Stimulated activated CD4-positive, alpha-beta T cell treated with anti-CD3 and anti-CD28 coated beads, TNF-alpha, amount 100 ng/mL, for 1 hour (primary cell): ENCODE measurements at places on chromosomes 2 and 18.

GRCh38 chr2:234981197-234982095, 29.6 kb downstream of the SH3BP4 start:
- no peak for DNase-seq

GRCh38 chr2:159157361-159158209, 128.9 kb downstream of the WDSUB1 start:
- no peak for DNase-seq

DNA sequence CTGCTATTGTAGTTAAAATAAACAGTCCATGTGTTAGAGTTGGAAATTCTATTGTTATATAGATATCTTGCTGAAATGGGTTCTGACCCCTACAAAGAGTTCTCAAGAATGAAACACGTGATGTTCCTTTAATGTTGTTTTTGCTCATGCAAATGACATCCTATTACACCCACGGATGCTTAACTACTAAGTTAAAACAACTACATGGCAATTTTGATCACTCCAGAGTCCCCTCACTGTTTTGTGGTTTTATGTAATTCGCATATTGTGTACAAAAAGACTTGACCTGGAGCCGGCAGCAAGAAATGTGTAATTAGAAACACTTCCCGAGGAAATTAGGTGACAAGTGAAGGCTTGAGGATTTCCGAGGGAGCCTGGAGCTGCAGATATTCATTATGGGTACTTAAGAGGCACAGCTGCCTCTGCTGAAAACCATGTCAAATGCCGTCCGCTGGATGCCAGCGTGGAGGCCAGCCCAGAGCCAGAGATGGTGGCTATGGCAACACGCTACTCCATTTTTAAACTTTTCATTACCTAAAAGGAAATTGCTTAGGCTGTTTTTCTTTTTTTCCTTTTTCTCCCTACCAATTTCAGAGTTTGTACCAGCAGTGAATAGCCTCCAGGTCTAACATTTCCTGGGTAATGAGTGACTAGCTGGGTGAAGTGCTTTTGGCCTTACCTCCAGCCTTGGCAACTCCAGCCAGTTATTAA, 21.0 kb upstream of the CABLES1 start:
- DNase-seq = no peak

DNA sequence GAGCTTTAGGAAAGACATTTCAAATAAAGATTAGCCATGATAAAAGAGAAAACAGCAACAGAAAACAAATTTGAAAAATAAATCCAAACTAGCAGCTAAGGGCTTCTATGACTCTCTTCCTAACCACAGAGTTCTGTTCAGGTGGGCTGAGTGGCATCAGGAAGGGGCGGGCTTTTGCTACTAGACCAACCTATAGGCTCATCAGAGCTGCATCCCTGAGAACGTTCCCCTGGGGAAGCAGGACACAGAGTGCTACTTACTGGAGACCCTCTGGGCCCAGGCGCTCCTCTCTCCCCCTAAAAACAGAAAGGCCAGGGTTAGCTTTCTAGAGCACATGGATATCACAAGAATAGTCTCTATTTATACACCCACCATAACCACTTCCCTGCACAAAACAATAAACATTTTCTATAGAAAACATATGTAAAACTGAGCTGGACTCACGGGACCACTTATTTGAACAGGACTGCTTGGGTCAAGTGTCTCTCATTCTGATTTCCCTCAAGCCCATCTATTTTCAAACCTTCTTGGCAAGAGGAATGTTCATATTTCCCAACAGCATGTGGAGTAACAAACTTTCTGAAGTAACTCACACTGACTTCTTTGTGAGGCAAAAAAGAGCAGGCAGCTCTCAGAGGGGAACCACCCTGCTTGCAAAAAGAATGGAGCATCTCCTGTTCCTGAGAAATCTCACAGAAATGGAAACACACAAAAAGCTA, 78.9 kb upstream of the LMAN1 start:
- no peak for DNase-seq

DNA sequence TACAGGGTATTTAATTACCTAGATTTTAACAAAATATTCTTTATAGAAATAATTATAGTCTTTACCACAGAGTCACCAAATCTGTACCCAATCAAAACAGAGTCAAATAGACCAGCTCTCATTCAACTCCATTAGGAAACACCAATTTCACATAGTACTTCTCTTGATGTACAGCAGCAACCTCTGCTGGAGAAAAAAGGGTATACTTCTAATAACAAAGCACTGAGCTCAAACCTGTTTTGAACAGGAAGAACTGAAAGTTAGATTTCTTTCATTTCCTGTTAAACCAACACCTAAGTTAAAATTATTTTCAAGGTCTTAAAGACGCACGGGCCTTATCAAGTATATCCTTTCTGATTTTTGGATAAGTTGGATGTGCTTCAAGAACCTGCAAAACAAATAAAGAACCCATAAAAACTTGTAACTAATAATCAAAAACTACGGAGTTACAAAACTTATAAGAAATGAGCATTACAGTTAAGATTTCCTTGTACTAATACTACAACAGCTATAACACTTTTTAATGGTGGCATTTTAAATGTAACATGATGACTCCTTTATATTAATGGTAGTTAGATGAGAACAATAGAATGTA, 79.0 kb downstream of the TTC21B start:
- no peak for DNase-seq

DNA sequence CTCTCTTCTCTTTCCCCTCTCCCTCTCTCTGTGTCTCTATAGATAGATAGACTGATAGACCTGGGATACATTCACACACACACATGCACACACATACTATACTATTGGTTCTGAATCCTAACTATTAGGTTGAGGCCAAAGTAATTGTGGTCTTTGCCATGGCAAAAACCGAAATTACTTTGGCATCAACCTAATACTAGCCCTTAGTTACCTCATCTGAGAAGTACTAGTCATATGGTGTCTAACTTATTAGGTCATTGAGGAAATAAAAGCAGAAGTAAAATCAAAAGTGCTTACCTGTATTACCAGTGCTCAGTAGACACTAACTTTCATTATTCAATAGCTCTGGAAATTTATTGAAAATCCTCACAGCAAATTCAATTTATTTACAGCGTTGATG, 451.5 kb downstream of the EPHA4 start:
- DNase-seq = no peak

- no peak for DNase-seq
Measured at GRCh38 chr2:86011449-86011941, 94.2 kb downstream of the POLR1A start.

DNA sequence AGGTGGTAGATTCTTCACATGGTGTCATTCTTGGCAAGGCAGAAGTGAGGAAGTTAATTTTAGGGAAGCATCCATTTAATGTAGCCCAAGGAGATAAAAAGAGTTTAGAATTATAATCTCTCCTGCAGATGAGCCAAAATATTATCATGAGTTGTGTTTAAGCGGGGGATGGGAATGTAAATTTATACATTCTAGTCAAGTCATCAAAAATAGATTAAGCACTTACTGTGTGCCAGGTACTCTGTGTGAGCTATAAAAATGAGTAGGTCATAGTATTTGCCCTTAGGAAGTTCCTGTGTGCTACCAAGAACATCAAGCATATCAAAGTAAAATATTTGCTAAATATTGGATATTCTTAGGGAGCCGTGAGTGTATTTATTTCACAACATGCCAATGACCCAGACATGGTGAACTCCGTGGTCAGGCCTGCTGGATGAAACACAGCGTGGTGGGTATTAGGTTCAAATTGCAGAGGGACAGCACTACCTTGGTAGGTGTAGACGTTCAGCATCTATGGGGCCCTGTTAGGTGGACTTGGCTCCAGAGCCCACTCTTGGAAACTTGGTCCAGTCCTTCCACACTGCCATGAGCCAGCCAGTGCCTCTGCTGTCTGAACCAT, 37.4 kb downstream of the MEIS1 start:
- DNase-seq = no peak

GRCh38 chr18:36529747-36530146, 232.2 kb downstream of the FHOD3 start:
- no peak for DNase-seq

DNA sequence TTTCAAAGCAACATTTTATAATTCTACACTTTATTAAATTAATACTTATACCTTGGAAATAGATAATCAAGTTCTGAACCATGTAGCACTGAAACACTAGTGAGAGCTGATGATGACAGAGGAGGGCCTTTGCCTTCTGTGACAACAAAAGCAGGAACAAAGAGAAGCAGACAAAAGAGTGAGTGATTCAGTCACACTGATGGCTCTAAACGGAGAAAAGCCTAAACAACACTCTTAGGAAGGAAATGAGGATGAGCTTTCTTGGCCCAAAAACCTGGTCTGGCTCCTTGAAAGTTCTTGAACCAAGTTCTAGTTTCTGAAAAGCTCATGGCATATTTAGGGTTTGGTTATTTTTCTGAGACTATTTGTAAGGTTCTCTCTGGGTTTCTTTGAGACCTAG, 271.9 kb downstream of the DPP10 start:
- DNase-seq = no peak

DNA sequence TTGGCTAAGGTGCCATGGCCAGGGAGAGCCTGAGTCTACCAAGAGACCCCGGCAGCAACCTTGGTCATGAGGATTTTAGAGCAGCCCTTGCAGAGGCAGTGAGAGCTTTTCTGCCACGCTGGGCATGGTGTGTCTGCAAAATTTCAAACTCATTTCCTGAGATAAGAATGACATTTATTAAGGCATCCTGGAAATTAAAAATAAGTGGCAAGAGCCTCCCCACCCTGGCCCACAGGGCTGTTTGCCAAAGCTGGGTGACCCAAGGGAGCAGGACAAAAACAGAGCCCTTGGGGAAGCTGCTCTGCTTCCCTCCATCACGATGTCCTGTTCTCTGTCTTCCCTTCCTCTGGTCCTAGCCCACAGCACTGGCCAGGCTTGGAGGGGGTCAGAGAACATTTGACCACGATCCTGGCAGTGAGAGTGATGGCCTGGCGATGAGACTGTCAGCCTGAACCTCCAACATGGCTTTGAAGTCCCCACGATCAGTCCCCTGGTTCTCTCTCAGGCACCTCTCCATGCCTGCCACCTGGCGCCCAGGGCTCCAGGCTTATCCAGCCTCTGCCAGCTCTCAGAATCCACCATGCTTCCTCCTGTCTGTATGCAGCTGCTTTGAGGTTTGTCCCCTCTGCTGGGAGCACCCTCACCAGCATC, 68.9 kb upstream of the RMDN2 start:
- no peak for DNase-seq

GRCh38 chr2:100344433-100344832, 22.1 kb upstream of the LONRF2 start:
- DNase-seq = no peak

GRCh38 chr2:169354244-169354643, 8.1 kb downstream of the LRP2 start:
- DNase-seq = no peak

- no peak for DNase-seq
Measured at GRCh38 chr2:42809131-42809818, 16.9 kb upstream of the HAAO start.

DNA sequence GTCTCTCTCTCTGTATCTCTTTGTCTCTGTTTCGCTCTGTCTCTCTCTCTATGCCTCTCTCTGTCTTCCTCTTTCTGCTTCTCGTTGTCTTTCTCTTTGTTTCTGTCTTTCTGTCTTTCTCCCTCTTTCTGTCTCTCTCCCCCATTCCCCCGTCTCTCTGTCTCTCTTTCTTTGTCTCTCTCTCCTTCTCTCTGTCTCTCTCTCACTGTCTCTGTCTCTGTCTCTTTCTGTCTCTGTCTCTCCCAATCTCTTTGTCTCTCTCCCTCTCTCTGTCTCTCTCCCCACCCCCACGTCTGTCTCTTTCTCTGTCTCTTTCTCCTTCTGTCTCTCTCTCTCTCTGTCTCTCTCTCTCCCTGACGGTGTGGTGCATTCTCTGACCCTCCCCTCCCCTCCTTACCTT, 71.9 kb upstream of the ZNF516 start:
- DNase-seq = no peak

DNA sequence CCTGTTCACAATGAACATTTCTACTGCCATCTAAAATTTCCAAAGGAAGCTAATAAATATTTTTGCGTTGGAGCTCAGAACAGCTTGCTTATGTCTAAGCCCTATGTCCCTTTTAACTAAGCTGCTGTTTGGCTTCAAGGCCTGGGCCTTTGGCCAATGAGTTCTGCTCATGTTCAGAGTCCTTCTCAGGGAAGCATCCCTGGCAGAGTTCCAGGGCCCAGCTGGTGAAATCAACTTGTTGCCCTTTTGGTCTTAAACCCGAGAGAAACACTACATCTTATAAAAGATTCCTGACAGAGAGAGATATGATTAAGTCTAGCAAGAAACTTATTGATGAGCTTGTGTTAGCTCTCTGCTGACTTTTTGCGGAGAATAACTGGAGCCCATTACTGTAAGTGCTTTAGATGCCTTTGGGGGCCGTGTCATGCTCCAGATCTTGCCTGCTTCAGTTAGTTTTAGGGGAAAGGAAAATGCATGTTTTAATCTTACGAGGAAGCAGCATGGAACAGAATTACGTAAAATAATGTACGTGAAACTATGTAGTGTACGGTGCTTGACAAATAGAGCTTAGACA, 102.5 kb upstream of the NOSTRIN start:
- no peak for DNase-seq

GRCh38 chr2:107542314-107542740, 284.4 kb upstream of the RGPD4 start:
- DNase-seq = no peak

DNA sequence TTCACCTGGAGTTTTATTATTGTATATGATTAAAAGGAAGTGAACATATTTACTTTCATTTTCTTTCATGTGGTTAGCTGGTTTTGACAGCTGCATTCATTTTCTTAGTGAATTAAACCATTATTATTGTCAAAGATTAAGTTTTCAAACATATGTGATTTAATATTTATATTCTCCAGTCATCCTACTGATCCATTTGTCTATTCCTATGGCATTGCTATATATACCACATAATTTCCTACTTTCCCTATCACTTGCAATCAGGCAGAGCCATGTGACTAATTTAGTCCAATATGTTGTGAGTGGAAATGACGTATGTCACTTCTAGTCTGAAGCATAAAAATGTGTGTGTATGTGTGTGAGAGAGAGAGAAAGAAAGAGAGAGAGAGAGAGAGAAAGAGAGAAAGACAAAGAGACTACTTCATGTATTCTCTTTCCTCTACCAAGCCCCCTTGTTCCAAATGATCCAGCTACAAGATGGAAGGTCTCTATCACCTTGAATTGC, 12.0 kb upstream of the TACR1 start:
- DNase-seq = no peak

DNA sequence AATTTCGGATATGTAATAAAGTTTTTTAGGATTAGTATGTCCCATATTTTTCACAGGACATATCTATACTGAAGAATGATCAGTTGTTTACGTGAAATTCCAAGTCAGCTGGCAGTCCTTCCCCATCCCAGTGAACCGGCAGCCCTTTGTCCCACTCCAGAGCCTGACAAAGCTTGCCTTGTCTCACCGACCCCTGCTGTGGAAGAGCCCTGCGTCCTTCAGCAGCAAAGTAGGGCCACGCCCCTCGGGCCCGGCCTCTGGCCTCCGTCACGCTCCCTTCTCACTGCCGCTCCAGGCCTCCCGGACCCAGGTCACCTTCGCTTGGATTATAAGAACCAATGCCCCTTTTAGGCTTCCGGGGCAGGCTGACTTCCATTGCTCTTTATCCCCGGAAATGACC, 89.8 kb upstream of the TGIF1 start:
- no peak for DNase-seq

GRCh38 chr2:217943446-217944321, 59.1 kb downstream of the TNS1 start:
- DNase-seq = no peak

- no peak for DNase-seq
Measured at GRCh38 chr2:113061241-113061640, 2.2 kb downstream of the IL36RN start.
